ENCODE measurements at places on chromosomes 7 and 10.

GRCh38 chr10:104735757-104736391, 94.8 kb downstream of the SORCS3 start:
- no peak for DNase-seq

DNA sequence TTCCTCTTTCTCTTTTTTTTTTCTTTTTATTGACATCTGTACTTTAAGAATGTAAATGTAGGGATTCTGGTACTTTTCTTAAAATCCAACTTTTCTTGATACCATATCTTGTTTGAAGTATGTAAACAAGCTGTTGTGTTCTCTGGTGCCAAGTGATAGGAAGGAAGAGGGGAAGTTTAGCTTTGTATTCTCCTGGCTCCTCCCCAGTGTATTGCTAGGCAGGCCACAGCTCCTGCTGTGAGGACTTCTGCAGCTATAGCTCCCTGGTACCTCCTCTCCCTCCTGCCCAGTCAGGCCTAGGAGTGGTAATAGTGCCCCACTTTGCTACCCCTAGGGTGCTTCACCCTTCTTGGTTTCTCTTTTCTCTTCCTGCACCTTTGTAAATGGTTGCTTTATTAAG, 45.3 kb upstream of the SP8 start:
- no peak for DNase-seq

- DNase-seq: no peak
These were observed 11.1 kb upstream of the CRTAC1 start for GRCh38 chr10:98041352-98042043.

DNA sequence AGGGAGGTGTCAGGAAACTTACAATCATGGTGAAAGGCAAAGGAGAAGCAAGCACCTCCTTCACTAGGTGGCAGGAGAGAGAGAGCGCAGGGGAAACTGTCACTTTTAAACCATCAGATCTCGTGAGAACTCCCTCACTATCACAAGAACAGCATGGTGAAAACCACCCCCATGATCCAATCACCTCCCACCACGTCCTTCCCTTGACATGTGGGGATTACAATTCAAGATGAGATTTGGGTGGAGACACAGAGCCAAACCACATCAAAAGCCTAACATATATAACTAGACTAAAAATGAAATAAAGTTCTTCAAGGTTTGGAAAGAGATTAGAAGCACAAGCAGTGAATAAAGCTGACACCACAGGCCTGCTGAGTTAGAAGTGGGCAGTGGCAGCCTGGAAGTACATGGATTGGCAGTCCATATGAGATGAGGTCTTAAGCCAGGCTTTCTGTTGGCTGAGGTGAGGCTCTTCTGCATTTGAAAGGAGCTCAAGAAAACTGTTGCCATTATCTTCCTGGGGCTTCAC, 96.4 kb upstream of the MDFIC start:
- DNase-seq: peak; percentile 1

DNA sequence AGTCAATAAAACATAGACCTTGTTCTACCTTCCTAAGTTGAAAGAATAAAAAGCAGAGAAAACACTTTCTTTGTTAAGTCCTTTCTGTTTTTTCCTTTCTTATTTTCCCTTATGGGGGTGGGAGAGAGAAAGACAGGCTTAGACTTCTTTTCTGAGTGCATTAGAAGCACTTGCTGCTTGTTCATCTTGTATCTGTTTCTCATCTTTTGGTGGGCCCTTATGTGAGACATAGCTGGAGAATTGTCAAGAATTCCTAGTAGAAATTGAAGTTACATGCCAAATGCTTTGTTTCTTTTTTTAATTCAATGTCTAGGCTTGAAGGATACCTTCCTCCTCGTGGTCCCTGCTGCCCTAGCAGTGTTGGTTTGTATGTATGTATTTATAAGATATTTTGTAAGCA, 6.7 kb downstream of the EIF4EBP2 start:
- DNase-seq: no peak

DNA sequence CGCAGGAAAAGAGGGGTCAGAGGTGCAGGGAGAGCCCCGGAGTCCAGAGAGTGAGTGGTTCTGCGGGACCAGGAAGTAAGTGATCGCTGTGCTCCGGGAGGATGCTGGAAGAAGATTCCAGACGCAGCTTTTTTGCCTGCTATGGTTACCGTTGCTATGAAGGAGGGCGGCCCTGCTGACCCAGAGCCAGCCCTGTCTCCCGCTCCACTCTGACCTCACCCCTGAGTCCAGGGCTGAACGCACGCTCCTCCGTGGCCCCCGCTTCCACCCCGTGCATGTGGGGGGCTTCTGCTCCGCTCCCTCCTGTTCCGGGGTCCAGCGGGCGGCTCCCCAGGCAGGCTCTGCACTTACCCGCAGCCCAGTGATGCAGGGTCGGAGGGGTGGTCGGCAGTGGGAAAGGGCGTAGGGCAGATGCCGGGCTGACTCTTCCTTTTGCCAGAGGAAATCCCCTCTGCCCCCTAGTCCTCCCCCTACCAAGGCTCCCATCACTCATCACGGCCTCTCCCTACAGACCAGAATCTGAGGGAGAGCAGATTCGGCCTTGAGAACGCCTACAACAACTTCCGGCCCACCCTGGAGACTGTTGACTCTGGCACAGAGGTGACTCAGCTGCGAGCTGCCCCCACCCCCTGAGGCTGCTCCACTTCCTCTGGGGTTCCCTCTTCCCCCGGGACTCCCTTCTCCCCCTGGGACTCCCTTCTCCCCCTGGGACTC, 2.7 kb upstream of the MUC17 start:
- DNase-seq: peak; percentile 41

GRCh38 chr10:32970910-32971309, 12.9 kb upstream of the ITGB1 start:
- no peak for DNase-seq

DNA sequence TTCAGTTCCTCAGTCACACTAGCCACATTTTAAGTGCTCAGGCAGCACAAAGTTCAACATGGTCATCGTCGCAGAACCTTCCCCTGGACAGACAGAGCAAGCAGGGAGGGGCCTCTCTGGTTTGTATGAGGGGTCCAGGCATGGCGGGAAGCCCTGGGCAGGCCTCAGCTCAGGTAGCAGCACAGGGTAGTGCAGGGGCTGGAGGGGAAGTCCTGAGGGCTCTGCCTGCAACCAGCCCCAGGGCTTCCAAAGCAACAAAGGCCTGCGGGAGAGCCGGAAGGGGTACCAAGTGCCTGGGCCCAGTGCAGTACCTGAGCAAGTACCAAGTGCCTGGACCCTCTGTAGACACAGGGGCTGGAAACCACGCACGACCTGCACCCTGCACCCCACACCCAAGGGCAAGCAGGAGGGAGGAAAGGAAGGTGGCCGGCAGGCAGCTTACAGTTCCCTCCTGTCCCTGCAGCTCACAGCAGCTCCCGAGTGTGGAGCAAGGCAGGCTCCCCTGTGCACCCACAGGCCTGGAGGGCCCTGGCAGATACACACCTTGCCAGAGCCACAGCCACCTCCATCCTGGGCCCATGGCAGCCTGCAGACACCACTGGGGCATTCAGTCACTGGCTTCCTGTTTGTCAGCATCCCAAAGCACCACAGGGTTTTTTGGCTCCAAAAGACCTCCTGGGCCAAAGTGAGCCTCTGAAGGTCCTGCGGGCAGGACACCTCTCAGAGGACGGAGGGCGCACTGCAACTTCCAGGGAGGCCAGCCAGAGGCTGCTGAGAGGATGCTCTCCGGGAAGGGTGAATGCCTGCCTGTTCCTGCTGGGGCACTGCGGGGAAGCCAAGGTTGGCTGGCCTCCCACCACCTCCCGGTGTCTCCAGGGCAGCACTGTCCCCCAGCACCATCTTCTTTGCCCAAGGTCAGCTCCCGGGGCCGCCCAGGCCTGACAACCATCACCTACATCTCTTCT, 6.5 kb upstream of the RET start:
- DNase-seq: no peak

DNA sequence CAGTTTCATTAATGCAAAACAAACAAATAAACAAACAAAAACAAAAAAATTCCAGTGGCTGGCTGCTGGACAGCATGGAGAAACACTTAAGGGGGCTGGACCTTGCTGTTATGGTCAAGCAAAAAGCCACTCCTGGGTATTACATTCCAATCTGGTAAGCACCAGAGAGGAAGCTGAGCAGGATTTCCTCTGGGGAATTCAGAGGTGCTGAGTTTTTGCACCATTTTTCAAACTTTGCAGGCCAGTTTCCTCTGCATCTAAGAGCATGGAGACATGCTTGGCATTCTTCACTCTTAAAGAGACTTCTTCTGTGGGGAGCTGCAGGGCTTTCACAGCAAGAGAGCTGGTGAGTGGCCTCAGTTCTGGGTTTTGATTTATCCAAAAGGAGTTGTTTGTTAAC, 84.5 kb downstream of the FZD1 start:
- no peak for DNase-seq

DNA sequence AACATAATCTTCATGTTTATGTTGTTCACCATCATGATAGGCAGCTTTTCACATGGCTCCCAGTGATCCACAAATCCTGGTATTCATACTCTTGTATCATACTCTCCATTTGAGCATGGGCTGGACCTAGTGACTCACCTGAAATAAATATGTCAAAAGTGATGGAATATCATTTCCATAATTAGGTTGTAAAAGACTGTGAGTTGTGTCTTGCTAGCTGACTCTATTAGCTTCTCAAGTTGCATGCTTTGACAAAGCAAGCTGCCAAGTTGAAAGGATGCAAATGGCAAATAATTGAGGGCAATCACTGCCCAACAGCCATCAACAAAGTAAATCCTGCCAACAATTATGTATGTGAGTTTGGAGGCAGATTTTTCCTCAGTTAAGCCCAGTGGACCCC, 300.4 kb downstream of the AHR start:
- DNase-seq: no peak

GRCh38 chr7:127976738-127977120, 54.5 kb downstream of the LRRC4 start:
- no peak for DNase-seq

GRCh38 chr10:114871379-114871778, 49.8 kb downstream of the FHIP2A start:
- DNase-seq: no peak

GRCh38 chr7:2566890-2567678, 8.3 kb downstream of the IQCE start:
- DNase-seq: no peak

DNA sequence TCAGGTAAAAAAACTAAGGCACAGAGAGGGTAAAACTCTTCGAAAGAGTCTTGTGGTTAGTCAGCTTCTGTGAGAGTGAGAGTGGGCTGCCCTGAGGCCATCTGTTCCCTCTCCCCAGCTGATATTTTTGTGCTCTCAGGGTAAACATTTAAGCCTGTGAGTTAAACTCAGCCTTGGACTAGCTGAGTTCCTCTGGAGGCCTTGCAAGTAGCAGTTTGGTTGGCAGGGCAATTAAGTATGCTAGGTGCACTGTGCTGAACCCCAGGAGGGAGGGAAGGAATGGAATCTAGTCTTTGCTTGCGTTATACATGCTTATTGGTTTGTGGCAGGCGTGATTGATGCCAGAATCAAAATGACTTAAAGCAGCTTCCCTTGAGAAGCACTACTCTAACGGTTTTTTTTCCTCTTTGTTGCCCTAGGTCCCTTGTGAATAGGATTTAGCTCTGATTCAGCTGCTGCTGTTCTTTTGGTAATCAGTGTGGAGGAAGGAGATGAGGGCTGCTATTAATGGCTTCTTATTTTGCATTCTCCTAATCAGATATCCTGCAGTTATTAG, 140.2 kb downstream of the AUTS2 start:
- no peak for DNase-seq

GRCh38 chr7:77338260-77338659, 77.9 kb downstream of the GSAP start:
- DNase-seq: no peak

- no peak for DNase-seq
These were observed 315.8 kb upstream of the TPK1 start for GRCh38 chr7:145151676-145152075.

DNA sequence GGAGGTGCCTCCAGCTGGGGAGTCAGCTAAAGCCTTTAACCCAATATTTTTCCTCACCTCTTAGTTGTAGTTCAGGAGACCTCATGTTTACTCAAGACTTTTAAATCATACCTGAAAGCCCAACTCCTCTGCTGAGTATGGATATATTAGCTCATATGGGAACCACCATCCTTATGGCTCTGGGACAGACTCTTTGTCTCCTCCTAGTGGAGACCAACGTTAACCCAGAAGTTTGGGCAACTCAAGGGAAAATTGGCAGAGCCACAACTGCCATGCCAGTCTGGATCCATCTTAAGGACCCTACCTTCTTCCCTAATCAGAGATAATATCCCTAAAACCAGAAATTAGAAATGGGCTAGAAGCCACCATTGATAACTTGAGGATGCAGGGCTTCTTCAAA, 80.8 kb downstream of the TMEM106B start:
- DNase-seq: no peak

DNA sequence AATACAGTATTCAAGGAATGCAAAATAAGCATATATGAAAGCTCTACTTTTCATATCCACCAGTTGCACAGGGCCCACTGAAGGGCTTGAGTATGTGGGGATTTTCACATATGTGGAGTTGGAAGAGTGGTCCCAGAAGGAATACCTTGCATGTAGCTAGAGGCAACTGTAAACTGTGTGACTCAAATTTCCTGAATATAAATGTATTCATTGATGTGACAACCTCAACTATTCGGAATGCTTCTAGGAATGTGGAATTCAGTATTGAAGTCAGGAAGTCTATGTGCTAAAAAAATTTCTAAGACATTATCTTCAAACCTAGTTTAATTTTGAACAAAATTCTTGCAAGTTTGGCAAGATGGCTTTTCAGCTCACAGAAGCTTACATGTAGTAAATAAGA, 695.5 kb upstream of the SEMA3D start:
- no peak for DNase-seq

GRCh38 chr7:71290452-71290851, 158.5 kb downstream of the GALNT17 start:
- DNase-seq: no peak

- DNase-seq: no peak
These were observed 575.6 kb downstream of the KIF20B start for GRCh38 chr10:90276894-90277475.

DNA sequence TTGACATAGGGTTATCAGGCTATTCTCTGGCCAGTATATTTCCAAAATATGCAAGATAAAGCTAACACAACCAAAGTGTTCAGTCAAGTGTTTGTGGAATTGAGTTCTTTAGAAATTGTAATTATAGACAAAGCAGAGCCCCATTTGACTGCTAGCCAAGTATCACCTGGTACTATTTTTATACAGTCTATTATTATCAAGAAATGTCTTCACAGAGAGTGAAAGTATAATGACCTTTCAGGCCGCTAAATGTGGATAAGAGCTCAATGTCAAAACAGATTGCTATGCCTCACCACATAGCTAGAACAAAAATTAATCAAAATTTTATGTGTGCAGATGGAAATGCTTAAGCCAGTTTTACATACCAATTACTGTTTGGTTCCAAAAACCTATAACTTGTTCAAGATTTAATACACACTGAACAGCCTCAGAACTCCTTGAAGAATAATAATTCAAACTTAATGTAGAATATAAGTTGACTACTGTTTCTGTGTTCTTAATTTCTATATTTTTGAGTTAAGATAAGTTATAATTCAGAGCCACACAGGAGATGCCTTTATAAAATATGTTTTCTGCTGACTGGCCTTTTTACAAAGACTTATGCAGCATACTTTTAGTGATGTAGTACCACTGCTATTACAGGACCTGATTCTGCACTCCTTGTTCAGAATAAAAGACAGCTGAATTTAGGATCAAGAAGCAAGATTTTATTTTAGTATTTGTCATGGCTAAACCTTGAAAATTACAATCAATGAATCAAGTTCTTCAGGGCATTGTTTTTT, 31.0 kb downstream of the PRPS1L1 start:
- no peak for DNase-seq

Data from stimulated activated CD4-positive, alpha-beta T cell treated with anti-CD3 and anti-CD28 coated beads, Interleukin-1b, Interleukin-23, amount 100 ng/mL, for 4 hours (primary cell).